ENCODE measurements at places on chromosomes 4 and X.

DNA sequence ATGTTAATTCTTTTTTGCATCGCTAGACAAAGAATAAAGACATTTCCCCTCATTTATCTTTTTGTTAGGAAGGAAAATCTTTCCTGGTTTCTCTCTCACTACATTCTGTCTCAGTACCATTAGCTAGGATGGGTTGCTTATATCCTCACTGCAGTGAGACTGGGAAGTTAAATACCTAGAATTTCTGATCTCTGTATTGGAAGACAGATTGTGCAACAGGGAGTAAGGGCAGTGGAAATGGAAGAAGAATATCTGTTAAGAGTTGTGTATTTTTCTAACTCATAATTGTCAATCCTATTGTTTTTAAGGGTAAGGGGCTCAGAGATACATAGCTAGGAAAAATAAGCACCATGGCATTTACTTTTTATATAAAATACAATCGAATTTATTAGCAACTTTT, 19.6 kb downstream of the PTPN13 start:
- no peak for DNase-seq

DNA sequence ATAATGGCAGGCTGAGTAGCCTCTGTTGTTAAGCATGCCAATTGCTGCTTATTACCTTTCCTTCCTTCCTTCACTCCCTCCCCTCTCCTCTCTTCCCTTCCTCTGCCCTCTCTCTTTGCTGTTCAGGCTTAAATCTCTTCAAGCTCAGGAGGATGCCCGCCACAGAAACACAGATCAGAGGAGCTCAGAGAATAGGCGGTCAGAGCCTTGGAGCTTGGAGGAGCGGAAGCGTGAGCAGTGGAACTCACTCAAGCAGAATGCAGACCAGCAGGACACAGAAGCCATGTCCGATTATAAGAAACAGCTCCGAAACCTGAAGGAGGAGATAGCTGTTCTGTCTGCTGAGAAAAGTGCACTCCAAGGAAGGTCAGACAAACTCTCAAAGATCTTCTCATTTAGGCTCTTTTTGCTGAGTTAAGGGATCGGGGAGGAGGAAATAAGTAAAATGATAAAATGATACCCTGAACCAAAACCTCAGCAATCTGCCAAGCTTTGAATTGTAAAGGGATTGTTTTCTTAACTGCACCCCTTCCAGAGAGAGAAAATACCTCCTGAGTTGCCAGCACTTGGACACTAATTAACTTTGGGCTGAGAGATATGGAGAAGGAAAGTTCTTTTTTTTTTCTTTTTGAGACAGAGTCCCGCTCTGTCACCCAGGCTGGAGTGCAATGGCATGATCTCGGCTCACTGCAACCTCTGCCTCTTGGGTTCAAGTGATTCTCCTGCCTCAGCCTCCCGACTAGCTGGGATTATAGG, 20.9 kb downstream of the SPATA18 start:
- no peak for DNase-seq

- no peak for DNase-seq
These were observed 472.8 kb downstream of the TMA16 start for GRCh38 chr4:163967263-163967662.

GRCh38 chr4:6884341-6884870, 25.2 kb upstream of the TBC1D14 start:
- no peak for DNase-seq

DNA sequence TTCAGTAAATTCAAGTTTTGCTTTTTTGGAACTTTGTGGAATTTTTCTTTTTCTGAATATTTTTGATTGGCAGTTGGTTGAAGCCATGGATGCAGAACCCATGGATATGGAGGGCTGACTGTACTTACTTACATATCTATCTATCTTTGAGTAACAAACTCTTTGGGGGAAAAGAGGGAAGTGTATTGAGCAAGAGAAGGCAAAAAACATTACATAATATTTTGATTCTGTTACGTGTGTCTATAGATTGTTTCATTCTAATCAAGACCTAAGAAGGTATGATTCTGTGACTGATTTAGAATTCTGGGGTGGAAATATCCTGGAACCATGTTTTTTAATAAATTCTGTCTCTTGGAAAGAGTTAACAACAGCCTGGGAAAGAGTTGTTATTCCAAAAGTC, 31.5 kb downstream of the GRSF1 start:
- DNase-seq: no peak
